ENCODE measurements at places on chromosomes 13 and 19. TPM values are rescaled to one million over a fixed set of nuclear protein-coding genes. Genes with fewer than 3 reads are reported as not detected.

Gene IGFL4
- total RNA-seq = not detected

Gene FPR1
- 9.4 TPM for total RNA-seq

Gene COX7A1
- total RNA-seq = 6.1 TPM

Gene FAAP24
- 21.5 TPM for total RNA-seq

Gene FCAR
- not detected for total RNA-seq

All from RPMI7951 (cell line).